ENCODE measurements at places on chromosomes 2 and 18.

DNA sequence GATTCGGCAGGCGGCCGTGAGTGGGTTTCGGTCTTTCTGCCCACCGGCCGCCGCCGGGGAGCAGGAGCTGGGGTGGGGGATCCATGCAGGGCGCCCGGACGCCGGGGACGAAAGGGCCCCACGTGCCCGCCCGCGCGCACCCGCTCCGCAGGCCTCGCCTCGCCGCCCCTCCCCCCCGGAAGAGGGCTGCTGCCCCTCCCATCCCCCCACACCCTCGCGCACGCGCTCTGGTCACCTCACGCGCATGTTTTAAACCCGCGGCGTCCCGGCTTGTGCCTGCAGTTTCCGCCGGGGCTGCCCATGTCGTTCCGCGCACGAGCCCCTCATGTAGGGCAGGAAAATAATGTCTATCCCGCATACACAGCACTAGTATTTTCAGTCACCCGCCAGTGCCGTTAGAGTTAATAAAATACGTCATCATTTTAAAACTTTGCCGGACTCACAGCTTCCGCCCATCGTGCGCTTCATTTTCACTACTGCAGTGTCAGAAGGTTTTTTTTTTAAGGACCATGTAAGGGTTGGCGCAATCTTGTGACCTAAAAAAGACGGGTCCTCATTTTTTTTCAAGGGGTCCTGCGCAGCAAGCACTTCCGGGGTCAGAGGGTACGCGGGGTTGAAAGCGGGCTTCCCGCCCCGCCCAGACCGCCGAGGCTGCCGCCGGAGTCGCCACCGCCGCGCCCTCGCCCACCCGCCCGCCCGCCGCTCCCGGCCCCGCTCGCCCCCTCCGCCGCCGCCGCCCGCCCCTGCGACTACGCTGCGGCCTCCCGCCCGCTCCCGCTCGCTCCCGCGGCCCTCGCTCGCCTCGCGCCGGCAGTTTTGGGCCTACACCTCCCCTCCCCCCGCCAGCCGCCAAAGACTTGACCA is at the start of gene PCBP1:
PCBP1 (plus strand) TSS at position 640 of the 864 bp plus-strand sequence. CDS start 267 bp downstream, outside the sequence.
- DNase-seq, result peak; percentile 97

- DNase-seq, result no peak
These were observed 510.1 kb upstream of the PIK3C3 start for GRCh38 chr18:41444943-41445342.

- DNase-seq, result no peak
These were observed 88.1 kb downstream of the MCFD2 start for GRCh38 chr2:46827274-46828134.

- DNase-seq, result no peak
These were observed 75.4 kb downstream of the CSRNP3 start for GRCh38 chr2:165544897-165545296.

GRCh38 chr2:106800976-106801655 is 84.9 kb downstream of the ST6GAL2 start:
- DNase-seq, result no peak

- no peak for DNase-seq
These were observed 26.5 kb upstream of the TWIST2 start for GRCh38 chr2:238821391-238821790.

DNA sequence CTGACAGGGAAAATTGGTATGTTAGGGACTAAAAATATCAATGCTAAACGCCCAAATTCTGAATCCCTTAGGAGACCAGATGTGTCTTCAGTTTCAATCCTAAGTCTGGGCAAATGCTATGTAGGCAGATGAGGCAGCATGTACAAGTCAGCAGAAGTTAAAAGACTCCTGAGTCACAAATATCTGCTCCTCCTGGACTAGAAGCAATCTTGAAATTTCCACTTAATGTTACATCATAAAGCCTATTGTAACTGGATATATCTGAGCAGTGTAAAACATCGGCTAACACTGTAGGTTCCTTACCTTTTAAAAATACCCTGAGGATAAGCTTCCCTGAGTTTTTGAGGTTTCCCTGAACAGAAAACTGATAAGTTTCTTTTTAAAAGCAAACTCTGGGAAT is 1087.6 kb upstream of the PIK3C3 start:
- DNase-seq, result no peak

DNA sequence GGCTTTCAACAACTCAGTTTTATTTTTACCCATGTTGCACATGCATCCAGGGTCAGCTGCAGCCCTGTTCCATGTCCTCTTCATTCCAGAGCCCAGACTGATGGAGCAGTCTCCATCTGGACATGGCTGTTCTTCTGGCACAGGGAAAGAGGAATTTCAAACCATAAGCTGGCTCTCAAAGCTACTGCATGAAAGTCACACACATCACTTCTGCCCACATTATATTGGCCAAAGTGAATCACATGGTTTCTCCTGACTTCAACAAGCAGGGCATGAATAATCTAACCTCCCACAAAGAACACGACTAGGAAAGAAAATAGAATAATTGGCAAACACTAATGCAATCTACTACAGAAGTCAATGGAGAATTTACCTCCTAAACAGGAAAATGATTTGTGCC is 94.2 kb downstream of the FTCDNL1 start:
- DNase-seq, result no peak

- DNase-seq, result peak; percentile 20
These were observed 66.7 kb downstream of the PTPN4 start for GRCh38 chr2:119826370-119826961.

DNA sequence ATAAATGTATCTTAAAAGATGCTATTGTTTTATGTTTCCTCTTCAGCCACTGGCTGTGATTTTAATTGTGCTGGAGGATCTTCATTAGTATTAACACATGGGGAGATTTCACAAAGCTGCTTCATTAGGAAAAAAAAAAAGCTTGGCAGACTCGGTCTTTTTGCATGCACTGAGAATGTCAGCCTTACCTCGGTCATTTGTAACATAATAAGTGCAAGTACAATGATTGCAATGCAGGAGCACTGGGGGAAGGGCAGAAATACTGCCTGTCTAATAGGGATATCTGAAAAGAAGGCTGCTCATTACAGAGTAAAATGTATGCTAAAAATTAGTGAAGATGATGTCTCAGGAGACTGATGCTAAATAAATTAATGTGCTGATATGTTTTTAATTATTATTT is 1.3 kb upstream of the BAZ2B start:
- no peak for DNase-seq

DNA sequence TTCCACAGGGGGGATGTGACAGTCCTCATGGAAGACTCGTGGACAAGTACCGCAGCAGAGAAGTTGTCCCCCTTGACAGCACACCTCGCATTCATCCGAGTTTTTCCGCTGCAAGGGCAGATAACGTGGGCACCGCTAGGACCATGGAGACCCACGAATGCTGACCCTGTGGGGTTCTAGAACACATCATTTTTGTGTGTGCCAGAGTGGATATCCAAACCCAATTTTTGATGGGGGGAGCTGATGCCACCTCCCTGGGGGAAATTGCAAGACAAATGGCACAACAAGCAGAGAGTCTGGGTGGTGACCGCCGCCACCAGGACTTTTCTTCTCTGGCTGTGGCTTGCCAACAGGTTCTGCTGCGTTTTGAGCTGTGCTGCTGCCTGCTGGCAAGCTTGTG is 46.9 kb downstream of the SP110 start:
- no peak for DNase-seq

- no peak for DNase-seq
These were observed 15.8 kb upstream of the SOCS6 start for GRCh38 chr18:70273021-70273420.
